Cerebellar cortex (tissue), 1 donor: ENCODE measurements at places on chromosomes 1 and 21.

DNA sequence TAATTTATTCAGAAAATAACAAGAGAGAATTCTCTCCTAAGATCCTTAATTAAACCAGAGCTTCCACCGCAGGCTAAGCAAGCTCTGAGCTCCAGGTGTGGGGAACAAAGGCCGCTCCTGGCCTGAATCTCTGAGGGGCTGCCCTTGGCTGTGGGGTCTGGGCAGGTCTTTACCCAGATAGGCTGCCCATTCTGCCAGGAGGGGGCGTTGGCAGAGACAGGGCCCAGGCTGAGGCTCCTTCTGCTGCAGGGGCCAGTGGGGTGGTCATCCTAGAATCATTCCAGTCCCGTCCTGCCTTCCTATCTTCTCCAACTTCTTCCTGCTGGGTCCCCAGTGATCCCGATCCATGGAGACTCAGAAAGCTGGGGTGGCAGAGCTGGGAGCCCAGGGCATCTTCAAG, 82.9 kb upstream of the POU3F1 start:
- DNase-seq = no peak

- no peak for DNase-seq
Measured at GRCh38 chr1:223819730-223820514, 25.8 kb downstream of the TP53BP2 start.

GRCh38 chr1:8520483-8520966, 202.6 kb downstream of the SLC45A1 start:
- no peak for DNase-seq

DNA sequence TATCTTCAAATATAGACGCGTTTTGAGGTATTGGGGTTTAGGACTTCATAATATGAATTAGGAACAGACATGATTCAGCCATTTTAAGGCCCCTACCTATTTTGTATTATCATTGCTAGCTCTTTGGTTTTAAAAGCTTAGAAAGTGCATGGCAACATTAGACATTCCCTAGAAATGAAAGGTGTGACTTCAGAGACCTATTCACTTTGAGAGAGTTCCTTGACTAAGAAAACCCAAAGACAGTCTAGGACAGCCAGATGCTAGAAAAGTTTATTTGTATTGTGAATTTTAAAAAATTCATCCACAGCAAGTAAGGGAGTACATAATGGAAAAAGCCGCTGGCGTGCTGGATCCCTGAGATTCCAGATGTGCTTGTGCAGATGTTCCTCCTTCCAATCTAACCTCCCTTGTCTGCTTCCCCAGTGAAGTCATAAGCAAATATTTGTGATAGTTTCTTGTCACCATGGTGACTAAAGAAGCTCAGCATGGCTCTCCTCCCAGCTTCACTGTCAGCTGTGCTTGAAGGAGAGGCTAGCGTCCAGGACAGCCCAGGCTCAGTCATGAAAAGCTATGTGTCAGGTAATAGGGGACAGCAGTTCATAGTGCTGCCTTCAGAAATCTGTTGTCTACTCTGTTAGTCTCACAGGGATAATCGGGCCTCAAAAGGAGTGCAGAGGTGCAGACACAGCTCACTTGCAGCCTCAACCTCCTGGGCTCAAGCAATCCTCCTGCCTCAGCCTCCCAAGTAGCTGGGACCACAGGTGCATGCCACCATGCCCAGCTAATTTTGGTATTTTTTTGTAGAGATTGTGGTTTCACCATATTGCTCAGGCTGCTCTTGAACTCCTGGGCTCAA, 34.8 kb downstream of the KPNA6 start:
- DNase-seq = peak; percentile 28

GRCh38 chr1:81312272-81312754, 488.4 kb upstream of the ADGRL2 start:
- DNase-seq = no peak

GRCh38 chr1:160117709-160118183, 2.2 kb downstream of the ATP1A2 start:
- peak; percentile 92 for DNase-seq

GRCh38 chr21:15247613-15248012, 182.8 kb upstream of the NRIP1 start:
- DNase-seq = no peak

DNA sequence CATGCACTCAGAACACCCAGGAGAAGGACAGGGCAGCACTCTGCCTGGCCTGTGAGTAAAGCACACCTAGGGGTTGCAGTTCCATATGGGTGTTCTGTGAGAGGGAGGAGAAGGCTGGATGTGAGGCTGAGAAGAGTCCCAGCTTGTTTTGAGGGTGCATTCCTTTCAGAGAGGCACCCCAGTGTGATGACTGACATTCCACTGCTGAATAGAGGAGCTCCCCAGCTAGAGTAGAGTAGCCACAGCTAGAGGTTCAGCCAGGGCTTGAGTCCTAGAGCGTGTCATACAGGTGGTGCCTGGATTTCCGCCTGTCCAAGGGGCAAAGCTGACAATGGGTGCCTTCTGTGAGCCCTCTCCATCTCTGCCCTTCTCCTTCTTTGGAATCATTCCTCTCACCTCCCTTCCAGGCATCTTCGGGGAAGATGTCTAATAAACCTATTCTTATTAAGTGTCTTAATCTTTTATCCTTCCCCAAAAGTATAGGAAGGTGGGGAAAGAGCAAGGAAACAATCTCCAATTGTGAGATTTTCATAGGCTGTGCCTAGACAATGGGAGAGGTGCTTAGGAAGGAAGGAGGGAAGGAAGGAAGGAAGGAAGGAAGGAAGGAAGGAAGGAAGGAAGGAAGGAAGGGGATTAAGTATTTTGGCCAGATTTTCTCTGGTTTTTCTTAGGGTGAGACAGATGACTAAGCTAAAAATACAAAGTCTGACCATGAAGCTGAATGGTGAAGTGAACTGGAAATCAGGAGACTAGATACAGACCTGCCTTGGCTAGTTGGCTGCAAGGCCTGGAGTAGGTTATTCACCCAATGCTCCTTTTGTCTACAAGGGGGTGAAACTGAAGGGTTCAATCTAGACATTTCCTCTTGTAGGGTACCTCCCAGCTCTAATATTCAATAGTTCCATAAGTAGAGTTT, 43.6 kb upstream of the SYT6 start:
- DNase-seq = no peak

DNA sequence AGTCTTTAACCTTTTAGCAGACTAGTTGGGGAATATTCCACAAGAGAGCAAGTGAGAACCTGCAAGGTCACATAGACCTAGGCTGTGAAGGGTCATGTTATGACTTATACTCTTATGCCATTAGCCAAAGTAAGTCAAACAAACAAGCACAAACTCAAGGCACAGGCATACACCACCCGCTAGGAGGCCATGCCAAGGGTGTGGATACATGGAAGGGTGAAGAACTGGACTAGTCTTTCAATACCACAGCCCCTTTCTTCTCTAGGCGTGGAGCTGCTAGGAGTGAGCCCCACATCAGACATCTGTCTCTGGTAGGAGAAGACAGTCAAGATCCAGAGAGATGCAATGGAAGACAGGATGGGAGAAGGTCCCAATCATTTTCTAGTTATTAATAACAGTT, 68.6 kb downstream of the BACH1 start:
- no peak for DNase-seq

DNA sequence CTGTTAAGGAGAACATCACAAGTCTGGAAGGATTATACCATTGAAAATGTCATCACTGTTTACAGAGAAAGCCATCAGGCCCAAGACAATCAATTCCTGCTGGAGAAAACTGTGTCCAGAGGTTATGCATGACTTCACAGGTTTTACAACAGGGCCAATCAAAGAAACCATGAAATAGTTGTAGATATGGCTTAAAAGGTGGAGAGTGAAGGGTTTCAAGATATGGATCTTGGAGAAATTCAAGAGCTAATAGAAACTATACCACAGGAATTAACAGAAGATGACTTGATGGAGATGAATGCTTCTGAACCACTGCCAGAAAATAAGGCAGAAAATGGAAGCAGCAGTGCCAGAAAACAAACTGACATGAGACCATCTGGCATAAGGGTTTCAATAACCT, 30.2 kb downstream of the USP1 start:
- peak; percentile 19 for DNase-seq

- DNase-seq = no peak
Measured at GRCh38 chr1:156765666-156766065, 1.7 kb upstream of the PRCC start.

- DNase-seq = peak; percentile 76
Measured at GRCh38 chr1:226209307-226210059, 14.0 kb upstream of the MIXL1 start.

DNA sequence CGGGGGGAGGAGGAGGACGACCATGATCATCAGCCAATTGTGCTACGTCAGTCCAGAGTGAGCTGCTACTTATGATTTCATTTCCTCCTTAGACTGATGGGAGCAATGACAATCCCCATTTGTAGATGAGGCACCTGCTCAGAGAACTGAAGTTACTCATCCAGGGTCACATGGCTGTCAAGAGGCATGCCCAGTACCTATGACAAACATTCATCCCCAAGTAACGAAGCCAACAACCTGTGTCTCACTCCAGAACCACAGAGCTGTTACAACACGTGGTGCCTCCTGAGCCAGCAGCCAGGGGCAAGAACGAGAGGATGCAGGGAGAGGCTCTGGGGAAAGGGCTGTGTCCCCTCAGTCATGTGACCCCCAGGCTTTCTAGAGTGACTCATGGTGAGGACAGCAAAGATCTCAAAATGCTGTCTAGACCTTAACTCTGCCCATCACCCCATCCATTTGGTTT, 93.6 kb downstream of the SIM2 start:
- peak; percentile 75 for DNase-seq

GRCh38 chr1:208103597-208104513, 140.3 kb downstream of the PLXNA2 start:
- DNase-seq = no peak

- no peak for DNase-seq
Measured at GRCh38 chr1:159054427-159054826, 22.1 kb downstream of the AIM2 start.

- no peak for DNase-seq
Measured at GRCh38 chr1:67339623-67340343, 32.1 kb downstream of the IL12RB2 start.

DNA sequence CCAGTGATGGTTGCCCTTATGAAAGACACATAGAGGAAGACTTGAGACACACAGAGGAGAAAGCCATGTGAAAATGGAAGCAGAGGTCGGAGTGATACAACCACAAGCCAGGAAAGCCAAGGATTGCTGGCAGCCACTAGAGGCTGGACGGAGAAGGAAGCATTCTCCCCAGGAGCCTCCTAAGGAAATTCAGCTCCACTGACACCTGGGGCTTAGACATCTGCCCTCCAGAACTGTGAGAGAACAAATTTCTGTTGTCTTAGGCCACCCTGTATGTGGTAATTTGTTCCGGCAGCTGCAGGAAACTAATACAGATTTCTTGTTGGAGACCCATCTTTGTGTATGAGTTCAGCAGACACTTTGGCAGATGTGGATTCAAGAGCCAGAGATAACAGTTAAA, 126.9 kb upstream of the ATP1A1 start:
- no peak for DNase-seq

GRCh38 chr1:55526716-55527115, 311.6 kb upstream of the USP24 start:
- no peak for DNase-seq

DNA sequence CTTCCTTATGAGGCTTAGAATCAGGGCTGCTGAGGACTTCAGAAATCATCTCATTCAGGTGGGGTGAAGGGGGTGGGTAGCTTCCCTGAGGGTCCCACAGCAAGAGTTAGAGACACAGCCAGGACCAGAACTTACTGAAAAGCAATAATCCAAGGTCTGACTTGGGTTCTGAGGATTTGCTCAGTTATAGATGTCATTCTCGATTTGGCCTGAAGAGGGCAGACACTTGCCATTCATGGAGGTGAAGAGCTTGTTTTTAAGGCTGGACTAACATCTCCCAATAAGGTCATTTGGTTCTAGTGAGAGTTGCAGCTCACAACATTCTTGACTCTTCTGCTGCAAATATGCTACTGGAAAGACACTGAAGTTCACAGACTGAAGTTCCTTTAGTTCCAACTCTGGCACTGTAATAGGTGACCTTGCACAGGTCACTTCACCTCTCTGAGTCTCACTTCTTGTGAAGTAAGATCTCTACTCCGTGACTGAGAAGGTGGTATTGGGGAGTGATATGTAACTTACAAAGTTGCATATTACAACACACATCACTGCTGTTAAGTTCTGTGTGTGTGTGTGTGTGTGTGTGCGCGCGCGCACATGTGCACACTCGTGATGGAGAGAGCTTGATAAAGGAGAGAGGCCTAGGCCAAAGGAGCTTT, 69.8 kb upstream of the DIRAS3 start:
- DNase-seq = peak; percentile 77

GRCh38 chr21:44962403-44962966, 22.7 kb downstream of the SLX9 start:
- no peak for DNase-seq

DNA sequence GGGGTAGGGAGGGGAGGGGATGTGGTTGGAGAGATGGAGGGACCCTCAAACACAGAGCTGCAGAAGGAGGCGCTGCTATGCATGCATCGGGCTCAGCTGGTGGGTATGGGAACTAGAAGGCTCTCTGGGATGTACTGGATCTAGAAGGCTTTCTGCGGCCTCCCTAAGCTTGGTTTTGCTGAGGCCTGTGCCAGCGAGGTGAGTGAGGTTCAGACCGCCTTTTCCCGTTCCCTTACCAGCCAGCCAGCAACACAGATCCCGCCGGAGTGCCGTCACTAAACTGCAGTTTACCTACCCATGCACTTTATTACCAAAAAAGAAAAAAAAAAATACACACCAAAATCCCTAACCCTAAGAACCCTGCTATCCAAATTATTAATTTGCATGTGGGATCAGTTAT, 180.2 kb downstream of the PRDM16 start:
- DNase-seq = no peak

- DNase-seq = no peak
Measured at GRCh38 chr1:85330214-85330631, 53.8 kb upstream of the BCL10 start.

DNA sequence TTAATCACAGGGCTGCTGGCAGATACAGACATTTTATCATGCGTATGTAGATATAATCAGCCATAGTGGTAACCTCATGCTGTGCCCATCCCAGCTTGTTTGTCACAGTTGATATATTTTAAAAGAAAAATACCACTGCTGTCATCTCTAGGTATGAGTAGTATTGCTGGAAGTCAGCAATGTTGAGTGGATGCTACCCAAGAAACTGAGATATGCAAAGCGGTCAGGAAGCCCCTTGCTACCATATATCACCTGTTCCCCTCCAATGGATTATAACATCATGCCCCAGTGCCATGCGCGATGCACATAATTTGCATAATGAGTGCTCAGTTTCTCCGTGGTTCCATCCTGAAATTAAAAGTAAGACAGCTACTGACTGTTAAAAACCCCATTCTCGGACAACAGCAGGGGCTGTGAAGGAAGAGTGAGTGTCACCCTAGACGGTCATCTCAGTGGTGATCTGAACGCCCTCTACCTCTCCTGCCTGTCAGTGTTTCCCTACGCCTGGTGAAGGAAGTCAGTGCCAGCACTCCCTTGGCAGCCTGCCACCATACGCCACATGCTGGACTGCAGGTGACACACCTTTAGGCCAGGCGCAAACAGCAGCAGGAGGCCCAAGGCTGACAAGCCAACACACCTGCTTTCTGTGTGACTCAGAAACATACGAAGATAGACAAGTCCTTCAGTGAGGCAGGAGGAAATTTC, 2.7 kb downstream of the IL10RB start:
- peak; percentile 81 for DNase-seq

DNA sequence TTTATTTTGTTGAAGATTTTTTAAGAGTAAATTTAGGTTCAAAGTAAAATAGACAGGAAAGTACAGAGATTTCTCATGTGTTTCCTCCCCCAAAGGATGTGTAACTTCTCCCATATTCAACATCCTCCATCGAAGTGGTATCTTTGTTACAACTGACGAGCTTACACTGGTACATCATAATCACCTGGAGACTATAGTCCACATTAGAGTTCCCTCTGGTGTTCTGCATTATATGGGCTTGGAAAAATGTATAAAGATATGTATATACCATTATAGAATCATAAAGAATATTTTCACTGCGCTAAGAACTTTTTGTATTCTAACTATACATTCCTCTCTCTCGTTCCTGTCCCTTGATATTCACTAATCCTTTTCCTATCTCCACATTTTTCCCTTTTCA, 203.7 kb downstream of the AMY1C start:
- no peak for DNase-seq
